NCI-H774 (cell line): ENCODE measurements at places on chromosomes 5 and 9.

DNA sequence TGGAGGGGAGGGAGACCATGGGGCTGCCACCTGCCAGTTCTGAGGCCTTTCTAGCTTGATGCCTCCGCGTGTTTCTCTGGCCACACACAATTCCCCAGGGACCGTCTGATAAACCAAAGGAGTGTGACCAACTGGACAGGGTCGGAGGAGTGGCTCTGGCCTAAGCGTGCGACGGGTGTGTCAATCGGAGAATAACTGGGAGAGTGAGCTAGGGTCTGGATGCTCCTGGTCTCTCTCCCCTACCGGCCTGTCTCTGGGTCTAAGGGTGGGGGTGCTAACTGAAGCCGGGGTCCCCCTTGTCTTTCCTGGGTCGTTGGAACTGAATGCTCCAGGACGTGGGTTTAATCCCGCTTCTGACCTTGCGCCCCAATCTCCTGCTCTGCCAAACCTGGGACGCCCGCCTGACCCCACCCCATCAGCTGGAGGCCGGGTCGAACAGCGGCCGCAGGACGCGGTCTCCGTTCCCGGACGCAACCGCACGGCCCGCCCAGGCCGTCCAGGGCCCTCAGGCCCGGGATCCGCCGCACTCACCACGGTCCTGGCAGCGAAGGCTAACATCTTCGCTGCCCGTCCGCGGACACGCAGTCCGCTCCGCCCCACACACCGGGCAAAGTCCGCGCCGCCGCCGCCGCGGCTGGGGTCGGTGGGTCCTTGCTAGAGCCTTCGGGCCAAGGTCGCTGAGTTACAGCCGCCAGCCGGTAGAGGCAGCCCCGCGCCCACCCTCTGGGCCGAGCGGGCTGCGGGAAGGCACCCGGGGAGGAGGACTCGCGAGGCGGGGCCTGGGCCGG lies 447 bp downstream of the CRAT start:
- no peak for DNase-seq

- no peak for DNase-seq
These were observed 12.6 kb downstream of the HNRNPH1 start for GRCh38 chr5:179610903-179611265.

DNA sequence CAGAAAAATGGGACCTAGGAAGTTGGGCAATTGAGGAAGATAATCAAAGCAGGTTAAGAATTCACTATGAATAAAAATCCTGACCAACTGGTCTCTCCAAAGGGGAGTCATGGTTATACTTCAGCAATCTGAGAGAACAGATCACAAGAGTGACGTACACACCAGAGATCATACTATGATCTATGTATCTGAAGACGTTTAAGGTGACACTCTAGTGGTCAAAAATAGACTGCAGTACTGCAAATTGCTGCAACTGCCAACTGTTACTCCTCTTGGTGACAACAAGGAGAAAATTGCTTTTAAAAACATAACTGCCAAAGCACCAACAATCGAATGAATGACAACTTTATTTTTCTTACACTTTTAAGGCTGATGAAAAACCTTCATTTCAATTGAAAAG lies 4.9 kb downstream of the AK6 start:
- DNase-seq, result no peak

- no peak for DNase-seq
These were observed 125.3 kb upstream of the SAP30L start for GRCh38 chr5:154320224-154321089.

GRCh38 chr5:149724130-149724840 lies 5.8 kb upstream of the PPARGC1B start:
- DNase-seq, result no peak

DNA sequence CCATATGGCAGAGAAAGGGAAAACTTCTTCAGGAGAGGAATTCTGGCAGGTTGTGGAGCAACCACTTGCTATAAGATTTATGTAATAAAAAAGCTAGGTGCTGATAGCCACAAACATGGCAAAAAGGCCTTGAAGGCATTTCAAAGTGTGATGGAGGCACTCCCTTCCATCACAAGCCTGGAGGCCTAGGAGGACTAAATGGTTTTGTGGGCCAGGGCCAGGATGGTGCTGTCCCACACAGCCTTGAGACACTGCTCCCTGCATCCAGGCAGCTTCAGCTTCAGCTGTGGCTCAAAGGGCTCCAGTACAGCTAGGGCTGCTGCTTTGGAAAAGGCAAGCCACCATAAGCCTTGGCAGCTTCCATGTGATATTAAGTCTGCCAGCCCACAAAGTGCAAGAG lies 632.8 kb downstream of the BRINP1 start:
- no peak for DNase-seq

DNA sequence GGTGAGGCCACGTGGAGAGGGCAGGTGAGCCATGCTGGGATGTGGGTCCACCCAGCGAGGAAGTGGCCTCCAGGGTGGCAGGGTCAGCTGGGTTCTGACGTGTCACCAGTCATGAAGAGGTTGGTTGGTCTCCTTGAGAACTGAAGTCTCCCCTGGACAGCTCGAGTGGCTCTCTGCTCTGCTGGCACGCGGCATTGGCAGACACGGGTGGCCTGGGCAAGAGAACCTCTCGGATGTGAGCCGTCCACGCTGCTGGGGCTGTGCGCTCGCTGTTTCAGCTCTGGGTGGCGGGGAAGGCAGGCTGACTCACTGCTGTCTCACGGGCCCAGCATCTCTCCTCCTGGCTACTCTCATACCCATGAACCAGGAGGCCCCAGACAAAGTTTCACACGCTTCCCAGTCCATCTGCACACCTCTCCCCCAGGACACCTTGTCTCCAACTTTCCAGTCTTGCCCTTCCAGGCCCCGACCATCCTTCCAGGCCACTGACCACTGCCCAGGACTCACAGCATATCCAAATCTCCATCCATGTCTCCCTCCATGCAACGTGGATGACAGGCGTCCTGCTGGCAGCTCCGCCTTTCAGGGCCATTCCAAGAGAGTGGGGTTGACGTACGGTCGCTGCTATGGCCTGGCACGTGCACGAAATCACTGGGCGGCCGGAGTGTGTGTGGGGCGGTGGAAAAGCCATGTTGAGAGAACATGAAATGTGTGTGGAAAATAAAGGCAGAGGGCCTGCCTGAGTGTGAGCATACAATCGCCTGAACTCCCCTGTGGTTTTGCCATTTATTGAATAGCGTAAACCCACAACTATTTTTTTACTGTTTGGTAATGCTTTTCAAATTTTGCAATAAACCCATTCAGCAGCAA lies 145.0 kb upstream of the COL5A1 start:
- no peak for DNase-seq
